Parietal lobe (tissue), 2 donors: ENCODE measurements at places on chromosomes 4 and X. TPM values are rescaled to one million over a fixed set of nuclear protein-coding genes. Genes with fewer than 3 reads are reported as not detected.

The SSX2 gene
- not detected for total RNA-seq

The SLC6A14 gene
- not detected for total RNA-seq

The SLC16A2 gene
- 24.7 TPM for total RNA-seq

The FABP2 gene
- total RNA-seq: not detected

The HMGB2 gene
- total RNA-seq: 31.6 TPM

The OFD1 gene
- total RNA-seq: 39.4 TPM

The SLC9B1 gene
- 6.9 TPM for total RNA-seq

The NDP gene
- total RNA-seq: 16.0 TPM

The FGA gene
- 0.94 TPM for total RNA-seq
